GM12865 (cell line): ENCODE measurements at places on chromosomes 4 and X.
A peak's percentile ranks its signal among the peaks of the same experiment; 100 is the strongest.

- DNase-seq, result no peak
Measured at GRCh38 chrX:130336531-130336930, 3.2 kb upstream of the SLC25A14 start.

GRCh38 chr4:79385641-79386040 is 22.4 kb downstream of the GK2 start:
- no peak for DNase-seq

DNA sequence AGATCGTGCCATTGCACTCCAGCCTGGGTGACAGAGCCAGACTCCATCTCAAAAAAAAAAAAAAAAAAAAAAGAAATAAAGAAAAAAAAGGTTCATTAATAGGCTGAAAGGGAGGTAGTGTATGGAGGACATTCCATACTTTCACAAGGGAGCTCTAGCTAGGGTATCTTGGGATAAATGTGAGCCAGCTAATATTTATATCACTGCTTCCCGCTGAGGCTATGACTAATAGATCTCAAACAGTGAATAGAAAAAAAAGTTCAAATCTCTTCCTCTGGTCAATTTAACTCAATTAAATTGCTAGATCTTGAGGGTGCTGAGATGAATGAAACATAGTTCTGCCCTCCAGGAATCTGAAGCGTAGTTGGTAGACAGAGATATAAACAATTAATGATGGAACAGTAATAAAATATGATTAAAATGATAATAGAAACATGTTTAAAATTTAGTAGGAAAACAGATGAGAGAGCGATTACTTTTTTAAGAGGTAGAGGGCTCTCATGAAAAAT is 55.7 kb upstream of the SHISA3 start:
- DNase-seq, result no peak

GRCh38 chr4:4480205-4480604 is 61.6 kb downstream of the STX18 start:
- no peak for DNase-seq

GRCh38 chr4:82491251-82491960 is 61.0 kb downstream of the ENOPH1 start:
- DNase-seq, result no peak

DNA sequence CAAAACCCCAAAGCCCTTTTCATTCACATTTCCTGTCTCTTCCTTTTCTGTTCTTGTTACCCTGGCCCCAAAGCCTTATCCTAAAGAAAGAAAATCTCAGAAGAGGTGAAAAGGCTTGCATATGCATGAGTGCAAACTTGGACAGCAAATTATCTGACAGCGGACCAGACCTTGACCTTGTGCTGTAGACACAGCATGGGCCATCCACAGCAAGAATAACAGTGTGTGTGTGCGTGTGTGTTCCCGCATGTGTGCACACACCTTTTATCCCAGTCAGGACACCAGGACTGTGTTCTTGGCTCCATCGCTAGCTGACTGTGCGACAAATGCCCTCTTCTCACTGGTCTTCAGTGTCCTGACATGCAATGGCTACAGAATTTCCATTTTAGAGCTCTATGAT is 35.3 kb downstream of the ZBTB49 start:
- no peak for DNase-seq

- DNase-seq, result no peak
Measured at GRCh38 chr4:113468165-113469022, 293.1 kb downstream of the CAMK2D start.

DNA sequence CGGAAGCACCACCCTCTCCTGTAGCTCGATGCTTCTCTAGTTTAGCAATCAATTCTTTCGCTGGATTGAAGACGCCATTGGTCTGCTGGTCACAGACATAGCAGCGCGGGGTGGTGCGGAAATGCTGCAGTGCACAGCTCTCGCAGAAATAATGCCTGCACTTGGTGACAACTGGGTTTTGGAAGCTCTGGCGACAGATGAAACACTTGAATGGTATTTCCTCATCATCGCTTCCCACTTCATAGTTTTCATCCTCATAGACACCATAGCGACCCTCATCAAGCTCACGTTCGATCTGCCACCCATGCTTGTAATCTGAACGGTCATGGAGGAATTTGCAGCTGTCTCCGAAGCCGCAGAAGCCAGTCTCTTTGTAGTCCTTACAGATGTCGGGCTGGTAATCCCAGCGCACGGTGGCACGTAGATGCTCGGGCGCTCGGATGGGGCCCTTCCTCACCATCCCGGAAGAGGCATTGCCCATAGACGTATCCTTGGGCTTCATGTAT is 854 bp downstream of the RNF113A start:
- DNase-seq, result peak; percentile 50

- no peak for DNase-seq
Measured at GRCh38 chrX:104564921-104565703, 887 bp upstream of the IL1RAPL2 start.

DNA sequence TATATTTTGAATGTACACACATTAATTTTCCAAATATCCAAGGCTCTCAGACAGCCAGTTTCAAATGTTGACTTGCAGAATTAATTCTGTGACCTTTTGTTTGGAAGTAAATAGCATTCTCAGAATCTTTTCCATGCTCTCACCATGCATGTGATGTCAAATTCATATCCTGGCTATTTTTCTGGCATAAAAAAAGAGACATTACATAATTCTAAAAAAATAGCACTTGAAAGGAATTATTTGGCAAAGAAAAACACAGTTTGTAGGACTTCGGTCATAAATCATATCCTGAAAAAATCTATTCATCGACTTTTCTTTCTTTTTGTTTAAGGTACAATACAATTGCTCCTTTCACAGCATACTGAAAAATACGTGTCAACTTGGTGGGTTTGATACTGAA is 111.2 kb downstream of the GLRA3 start:
- no peak for DNase-seq

DNA sequence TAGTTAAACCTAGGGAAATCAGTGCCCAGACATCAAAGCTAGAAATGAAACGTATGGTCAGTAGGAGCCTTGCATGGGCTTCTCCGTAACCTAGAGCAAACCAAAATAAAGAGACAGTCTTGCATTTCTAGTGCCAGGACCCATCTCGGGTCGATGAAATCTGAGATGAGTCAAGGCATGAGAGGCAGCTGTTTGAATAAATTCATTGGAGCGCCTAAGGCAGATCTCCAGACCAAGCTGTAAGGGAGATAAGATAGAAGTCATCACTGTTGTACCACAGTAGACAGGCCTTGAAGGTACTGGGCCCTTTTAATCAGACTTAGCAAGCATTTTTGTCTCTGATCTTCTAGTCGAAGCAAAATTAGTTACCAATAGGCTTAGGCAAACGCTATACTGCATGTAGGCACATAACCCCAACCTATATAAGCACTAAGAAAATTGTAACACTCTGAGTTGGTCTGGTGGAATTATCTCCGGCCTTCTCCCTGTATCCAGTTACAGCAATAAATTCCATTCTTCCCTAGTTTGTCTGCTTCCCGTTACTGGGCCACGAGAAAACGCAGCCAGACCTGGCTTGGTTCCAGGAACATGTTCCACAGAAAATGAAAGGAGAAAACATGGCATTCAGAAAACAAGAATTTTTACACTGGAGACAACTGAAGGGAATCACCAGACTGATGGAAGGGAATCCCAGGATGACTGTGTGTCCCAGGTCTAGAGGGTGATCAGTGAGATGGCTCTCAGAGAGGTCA is 21.1 kb upstream of the PAPSS1 start:
- DNase-seq, result no peak

DNA sequence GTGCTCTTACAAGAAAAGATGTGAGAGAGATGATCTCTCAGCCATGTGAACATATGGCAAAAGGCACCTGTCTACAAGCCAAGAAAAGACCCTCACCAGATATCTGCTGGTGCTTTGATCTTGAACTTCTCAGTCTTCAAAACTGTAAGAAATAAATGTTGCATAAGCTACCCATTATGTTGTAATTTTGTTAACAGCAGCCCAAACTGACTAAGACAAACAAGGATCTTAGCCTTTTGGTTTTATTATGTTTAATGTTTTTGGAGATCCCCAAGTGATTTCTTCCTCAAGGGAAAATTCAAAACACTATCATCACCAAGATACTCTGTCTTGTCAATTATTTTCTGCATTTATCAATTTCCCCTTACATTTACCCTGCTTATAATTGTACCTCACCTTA is 21.8 kb upstream of the CCNI start:
- no peak for DNase-seq

GRCh38 chr4:15884666-15885065 is 53.9 kb downstream of the FGFBP1 start:
- DNase-seq, result no peak

DNA sequence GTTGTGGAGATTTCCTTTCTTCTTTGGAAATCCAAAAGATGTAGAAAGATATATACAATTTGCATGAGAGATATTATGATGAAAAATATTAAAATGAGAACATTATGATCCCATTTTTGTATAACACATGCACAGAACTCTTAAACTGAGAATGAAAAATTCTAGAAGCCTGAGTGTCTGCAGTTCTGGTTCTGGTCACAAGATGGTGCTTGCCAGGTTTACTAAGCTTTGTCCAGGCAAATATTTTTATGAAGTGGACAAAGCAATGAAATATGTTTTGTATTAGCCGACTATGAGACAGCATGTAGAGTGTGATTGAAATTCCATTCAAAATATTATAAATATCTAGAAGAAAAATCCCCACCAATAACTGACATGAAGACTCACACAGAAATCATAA is 2.2 kb downstream of the PWWP3B start:
- DNase-seq, result peak; percentile 1

- no peak for DNase-seq
Measured at GRCh38 chr4:1567808-1568581, 116.1 kb downstream of the FAM53A start.

DNA sequence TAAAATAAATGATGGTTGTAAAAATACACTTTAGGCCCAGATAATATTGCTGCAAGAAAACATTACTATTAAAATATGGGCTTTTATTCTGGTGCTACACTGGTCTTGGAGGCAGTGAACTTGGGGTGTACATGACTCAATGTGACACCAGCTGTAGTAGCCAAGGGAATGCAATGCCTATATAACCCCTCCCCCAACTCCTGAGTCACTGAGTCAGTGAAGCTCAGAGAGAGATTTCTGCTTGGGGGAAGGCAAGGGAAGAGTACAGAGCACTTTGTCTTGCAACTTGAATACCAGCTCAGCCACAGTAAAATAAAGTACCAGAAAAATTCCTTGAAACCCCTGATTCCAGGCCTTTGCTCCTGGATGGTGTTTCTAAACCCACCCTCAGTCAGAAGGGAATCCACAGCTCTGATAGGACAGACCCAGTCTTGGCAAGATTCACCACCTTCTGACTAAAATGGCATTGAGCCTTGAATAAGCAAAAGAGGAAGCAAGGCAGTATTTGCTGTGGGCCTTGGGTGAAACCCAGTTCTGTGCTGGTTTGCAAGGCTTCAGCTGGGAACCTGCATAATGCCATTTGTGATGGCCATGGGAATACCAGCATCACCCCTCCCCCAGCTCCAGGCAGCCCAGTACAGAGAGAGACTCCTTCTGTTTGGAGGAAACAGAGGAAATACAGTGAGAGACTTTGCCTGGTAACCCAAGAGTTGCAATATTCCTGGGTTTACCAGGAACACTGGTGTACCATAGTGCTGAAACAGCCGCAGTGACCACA is 209.9 kb downstream of the IQCM start:
- no peak for DNase-seq

- peak; percentile 30 for DNase-seq
Measured at GRCh38 chr4:48103483-48104139, 30.4 kb downstream of the TXK start.

DNA sequence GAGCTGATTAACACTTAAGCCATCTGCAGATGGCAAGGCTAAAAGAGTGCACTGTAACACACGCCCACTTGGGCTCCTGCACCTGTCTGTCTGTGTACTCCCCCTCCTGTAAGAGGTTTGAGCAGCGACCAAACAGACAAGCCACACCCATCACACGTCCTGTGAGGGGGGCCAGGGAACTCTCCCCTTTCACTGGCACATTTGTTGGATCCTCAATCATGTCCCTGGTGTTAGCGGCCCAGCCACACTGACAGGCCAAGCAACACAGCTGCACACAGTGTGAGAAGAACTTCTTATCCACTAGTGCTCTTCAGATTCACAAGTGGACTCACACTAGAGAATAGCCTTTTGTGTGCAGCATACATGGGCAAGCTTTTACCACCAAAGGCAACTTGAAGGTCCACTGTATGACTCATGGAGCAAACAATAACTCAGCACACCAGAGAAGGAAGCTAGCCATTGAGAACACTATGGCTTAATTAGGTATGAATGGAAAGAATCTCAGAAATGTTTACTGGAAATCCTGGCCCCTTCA is 29.1 kb upstream of the UTP14A start:
- DNase-seq, result no peak

GRCh38 chr4:183304538-183304937 is 15.5 kb downstream of the CLDN22 start:
- DNase-seq, result no peak

DNA sequence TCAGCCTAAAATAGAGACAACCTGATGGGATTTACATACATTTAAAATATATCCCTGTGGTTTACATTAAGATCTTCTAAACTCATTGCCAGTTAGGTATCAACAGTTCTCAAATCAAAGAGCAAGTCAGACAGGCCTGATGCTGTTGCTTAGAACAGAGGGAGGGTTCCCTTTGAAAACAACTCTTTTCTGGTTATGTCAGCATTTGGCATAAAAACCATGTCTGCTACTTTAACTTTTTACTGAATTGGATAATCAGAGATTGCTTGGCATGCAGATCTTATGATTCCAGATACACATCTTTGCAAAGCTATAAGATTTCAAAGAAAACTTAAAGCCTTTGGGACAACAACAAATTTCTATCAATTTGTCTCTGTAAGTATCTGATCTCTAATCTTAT is 140.8 kb downstream of the CPE start:
- no peak for DNase-seq

- no peak for DNase-seq
Measured at GRCh38 chrX:52262195-52262546, 77.5 kb downstream of the MAGED4 start.

GRCh38 chr4:39786838-39787237 is 88.9 kb downstream of the UBE2K start:
- DNase-seq, result no peak

- DNase-seq, result no peak
Measured at GRCh38 chrX:133297284-133297683, 79.1 kb upstream of the TFDP3 start.

GRCh38 chrX:27878862-27879261 is 71.1 kb downstream of the MAGEB10 start:
- DNase-seq, result no peak

GRCh38 chr4:1379351-1379781 is 26.9 kb downstream of the NKX1-1 start:
- DNase-seq, result no peak

DNA sequence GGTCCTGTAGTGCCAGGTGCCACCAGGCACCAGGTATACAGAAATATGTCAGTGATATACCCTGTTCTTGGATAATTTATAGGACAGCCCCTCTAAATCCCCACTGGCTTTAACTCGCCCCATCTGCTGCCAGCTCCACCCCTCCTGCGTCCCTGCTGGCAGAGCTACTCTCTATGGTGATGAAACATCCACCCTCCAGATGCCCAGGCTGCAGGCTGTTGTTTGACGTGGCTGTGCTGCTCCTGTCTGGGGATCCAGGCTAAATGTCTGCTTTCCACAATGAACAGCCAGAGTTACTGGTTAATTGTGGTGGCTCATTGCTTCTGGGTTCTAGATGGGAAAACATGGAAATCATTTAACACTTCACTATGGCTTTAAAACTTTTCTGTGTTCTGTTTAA is 12.9 kb downstream of the NHSL2 start:
- no peak for DNase-seq
